ENCODE measurements at places on chromosomes 12 and 14.

- no peak for DNase-seq
Measured at GRCh38 chr12:121911824-121912585, 6.4 kb upstream of the CFAP251 start.

DNA sequence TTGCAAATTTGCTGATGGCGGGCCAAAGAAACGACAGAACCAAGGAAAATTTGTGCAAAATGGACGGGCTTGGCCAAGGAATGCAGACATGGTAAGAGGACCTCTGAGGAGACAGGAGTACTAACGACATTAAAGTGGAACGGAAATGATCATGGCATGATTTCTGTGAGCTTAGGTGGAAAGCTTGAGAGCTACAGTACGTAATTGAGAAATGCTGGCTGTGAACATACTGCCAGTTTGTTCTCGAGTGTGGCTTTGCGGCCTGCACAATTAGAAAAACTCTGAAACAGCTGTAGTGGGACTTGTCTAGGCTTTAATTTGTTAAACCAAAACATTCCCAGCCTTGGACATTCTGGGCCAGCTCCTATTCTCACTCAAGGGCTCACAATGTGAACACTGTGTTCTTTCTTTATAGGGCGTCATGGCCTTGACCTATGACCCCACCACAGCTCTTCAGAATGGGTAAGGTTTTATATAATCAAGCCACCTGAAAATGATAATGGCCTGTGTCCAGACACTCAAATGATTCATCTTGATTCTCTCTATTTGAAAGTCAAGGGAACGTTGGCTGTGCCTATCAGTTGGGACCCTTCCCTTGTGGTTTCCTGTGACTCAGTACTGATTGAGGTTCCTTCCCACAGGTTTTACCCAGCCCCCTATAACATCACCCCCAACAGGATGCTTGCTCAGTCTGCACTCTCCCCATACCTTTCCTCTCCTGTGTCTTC, 48.5 kb downstream of the BAZ2A start:
- DNase-seq, result peak; percentile 18

GRCh38 chr14:75915045-75915444, 66.8 kb downstream of the TGFB3 start:
- no peak for DNase-seq

DNA sequence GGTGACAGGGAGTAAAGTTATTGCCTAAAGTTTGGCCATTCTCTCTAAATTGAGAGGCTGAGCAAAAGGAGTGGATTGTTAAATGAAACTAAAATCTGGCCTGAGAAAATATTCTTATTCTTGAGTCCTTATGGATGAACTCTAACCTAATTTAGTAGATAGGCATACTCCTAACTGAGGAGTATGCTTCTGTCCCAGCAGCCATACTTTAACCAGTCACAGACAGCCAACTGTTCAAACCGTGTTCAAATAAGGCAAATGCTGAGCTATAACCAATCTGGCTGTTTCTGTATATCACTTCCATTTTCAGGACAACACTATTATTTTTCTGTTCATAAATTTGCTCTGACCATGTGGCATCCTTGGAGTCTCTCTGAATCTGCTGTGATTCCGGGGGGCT, 75.9 kb upstream of the RERGL start:
- DNase-seq, result no peak

DNA sequence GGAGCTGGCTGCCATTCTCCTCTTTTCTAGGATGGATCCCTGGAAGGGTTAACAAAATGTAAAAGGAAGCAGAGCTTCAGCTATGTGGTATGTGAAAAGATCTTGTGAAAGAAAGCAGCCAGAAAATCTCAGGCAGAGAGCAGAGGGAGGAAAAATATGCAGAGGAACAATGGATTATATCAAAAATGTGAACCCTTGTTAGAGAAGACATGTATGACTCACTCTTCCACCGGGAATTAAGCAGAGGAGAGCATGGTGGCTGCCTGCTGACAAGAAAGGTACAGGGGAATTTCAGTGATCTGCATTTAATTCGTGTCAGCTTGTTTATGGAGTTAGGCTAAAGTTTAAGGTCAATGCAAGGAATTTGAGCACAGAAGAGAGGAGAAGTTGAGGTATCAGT, 46.3 kb downstream of the KCNA1 start:
- DNase-seq, result no peak
